SHP77 treated with DMSO at 0.1 percent for 48 hours (cell line): ENCODE measurements at places on chromosomes 7 and 10.

- no peak for DNase-seq
Measured at GRCh38 chr10:67863094-67863493, 21.4 kb upstream of the SIRT1 start.

GRCh38 chr7:55369427-55370400, 4.6 kb downstream of the LANCL2 start:
- DNase-seq: no peak

GRCh38 chr10:86312701-86313270, 53.8 kb downstream of the GRID1 start:
- DNase-seq: no peak

DNA sequence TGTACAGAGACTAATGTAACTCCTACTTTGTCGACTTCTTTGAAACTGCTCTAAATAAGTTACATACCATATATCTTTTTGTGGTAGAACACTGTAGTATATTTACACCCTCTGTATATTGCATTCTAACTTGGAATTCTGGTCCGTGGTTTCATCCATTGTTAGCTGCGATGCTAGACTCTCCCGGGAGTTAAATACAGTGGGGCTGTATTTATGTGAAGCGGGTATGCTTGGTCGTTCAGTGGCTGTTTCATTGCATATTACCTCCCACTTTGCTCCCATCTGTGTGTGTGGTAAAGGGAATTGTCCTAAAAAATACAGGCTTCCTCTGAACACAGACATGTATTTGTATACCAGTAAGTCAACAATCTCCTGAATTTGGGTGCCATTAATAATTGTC, 231.1 kb downstream of the SLC25A13 start:
- DNase-seq: no peak

- no peak for DNase-seq
Measured at GRCh38 chr10:95531994-95532399, 29.2 kb downstream of the SORBS1 start.

DNA sequence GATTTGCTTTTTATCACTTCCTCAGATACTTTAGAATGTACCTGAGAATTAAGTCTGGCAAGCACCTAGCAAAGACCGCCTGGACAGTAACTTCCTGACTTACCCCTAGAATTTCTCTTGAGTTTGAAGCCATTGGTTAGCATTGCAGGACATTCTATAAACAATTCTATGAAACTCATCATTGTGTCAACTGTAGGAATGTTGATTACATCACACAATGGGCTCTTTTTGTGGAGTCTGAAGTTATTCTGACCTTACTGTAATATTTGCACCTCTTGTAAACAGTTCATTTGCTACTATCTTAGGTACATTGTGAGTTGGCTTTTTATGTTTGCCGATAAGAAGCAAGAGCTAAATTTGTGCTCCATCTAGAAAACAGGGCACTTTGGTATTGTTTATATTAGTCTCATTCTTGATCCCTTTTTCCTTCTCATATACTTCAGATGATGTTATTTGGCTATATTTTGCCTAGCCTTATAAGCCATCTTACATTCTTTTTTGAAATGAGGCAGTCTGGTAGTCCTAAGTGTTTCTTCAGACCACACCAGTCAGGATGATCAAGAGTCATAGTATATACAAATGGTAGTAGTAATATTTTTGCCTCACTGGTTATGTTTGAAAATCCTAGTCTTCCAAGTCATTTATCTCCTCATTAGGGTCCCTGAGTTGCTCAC, 52.4 kb downstream of the CASD1 start:
- DNase-seq: no peak

DNA sequence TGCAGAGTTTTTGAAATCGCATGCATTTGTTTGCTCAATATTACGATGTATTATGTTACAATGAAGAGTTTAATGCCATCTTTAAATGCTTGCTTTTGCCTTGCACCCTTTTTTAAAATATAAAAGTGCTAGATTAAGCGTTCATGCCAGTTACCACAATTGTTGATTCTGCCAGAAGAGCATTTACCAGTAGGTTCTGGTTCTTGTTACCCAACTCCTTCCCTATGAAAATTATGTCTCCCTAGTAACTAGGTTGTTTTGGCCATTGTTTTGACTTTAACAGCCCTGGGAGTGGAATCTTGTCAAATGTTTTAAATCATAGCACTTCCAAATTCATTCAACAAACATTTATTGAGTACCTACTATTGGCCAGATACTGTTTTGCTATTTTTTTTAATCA, 32.8 kb upstream of the CDK14 start:
- no peak for DNase-seq

- DNase-seq: no peak
Measured at GRCh38 chr10:11864727-11865126, 41.6 kb downstream of the PROSER2 start.

DNA sequence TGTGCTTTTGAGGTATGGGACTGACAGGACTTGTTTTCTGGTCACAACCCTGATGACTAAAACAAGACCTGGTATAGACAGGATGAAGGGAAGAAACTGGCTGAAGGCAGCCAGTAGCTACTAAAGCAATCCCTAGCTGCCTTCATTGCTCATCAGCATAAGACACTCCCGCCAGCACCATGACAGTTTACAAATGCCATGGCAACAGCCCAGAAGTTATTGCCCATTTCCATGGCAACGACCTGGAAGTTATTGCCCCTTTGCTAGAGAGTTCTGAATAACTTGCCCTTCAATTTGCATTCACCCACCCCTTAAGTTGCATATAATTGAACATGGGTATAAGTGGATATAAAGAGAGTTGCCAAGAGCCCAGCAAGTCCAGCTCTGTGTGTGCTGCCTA, 169.6 kb upstream of the FAM171A1 start:
- DNase-seq: no peak

- no peak for DNase-seq
Measured at GRCh38 chr7:98795741-98796493, 73.9 kb downstream of the TMEM130 start.

DNA sequence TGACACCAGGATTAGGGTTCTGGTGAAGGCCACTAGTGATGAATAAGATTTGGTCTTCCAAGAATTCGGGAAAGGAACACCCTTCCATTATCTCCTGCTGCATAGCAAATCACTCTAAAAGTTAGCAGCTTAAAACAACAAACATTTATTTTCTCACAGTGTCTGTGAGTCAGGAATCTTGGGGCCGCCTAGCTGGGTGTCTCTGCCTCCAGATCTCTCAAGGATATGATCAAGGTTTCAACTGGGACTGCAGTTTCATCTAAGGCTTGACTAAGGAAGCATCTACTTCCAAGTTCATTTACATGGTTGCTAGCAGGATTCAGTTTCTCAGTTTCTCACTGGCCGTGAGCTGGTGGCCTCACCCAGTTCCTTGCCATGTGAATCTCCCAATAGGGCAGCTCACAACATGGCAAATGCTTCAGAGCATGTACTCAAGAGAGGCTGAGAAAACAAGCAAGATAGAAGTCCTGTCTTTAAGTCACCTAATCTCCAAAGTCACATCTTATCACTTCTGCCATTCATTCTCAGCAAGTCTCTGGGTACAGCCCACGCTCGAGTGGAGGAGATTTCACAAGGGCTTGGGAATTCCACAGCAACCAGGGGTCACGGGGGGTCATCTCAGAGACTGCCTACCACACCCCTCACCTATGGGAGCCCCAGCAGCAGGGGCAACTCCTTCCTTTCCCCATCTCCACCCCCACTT, 26.8 kb downstream of the TLX1 start:
- DNase-seq: no peak

DNA sequence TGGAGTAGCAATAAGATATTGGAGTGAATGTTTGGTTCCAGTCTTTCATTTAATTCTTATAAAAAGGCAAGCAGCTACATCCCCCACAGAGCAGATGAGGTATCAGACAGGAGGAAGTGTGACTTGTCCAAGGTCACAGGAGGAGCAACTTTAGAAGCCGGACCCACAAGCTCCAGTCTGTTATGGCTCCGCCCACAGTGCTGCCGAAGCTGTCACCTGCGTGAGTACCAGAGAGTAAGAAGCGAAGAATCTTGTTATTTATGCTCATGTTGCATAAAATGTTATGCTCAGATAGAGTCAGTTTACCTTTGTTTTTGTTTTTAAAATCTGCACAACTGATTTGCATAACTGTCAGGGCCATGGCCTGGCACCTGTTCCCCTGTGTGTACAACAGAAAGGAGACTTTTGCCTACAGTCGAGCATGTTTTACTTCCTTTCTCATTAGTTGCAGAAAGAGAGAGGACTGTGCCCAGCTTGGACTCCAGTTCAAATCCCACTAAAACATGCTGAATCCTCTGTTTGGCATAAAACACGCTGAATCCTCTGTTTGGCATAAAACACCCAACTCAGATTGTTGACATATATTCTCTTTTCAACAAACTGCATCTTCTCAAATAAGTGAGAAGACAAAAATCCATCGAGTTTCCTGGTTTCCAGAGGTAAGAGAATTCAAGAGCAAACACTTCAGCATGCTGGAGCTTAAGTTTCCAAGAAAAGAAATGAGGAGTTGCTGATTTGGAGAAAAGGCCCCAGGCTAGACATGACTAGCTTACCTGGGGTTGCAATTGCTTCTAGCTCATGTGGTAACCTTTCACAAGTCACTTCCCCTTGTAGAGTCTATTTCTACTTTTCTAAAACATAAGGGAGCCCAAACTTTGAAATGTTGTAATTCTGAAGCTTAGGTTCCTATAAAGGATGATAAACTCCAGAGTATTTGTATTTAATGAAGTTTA, 409.8 kb upstream of the ZMIZ1 start:
- no peak for DNase-seq

DNA sequence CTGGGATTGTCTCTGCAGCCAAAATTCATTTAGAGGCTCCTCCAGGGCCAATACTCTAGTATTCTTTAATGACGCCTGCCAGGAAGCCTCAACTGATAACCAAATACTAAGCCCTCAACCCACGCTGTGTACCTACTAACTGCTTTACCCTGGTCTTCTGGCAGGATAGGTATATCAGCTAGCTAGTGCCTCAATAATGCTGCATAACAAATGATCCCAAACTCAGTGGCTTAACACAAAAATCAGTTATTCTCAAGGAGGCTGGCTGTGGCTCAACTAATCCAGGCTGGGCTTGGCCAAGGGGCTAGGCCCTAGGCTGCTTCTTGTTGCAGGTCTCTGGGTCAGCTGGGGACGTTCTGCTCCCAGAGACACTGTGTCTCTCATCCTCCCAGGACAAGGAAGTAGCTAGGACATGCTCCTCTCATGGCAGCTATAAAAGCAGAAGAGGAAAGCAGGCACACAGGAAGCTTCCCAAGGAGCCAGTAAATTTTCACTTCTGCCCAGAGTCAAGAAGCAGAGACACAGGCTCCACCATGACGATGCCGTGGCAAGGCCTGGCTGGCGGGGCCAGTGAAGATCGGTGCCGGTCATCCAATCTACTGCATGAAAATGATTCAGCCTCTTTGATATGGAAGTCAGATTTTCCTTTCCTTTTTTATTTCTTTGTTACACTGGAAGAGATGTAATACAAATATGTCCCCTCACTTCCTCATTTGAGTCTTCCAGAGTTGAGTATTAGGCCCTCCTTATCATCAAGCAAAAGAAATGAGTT, 28.6 kb upstream of the COL13A1 start:
- DNase-seq: no peak

DNA sequence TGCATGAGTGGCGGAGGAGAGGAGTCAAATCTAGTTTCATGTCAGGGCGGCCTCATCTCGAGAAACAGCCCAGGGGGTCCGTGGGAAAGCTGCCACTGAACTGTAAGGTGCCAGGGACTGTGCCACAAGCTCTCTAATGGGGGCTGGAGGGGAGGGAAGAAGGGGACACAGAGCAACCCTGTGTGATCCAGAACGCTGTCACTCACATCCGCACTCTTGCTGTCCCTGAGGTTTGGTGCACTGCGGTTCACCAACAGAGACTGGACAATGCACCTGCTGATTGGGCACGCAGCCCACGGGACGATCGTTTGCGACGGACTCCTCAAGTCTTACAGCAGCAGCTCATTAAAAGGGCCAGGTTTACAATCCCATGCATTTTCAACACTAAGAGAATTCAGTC, 47.7 kb downstream of the AMZ1 start:
- no peak for DNase-seq

GRCh38 chr10:28679581-28680357, 2.4 kb downstream of the BAMBI start:
- DNase-seq: no peak

GRCh38 chr10:493391-494148, 195.9 kb downstream of the DIP2C start:
- no peak for DNase-seq

DNA sequence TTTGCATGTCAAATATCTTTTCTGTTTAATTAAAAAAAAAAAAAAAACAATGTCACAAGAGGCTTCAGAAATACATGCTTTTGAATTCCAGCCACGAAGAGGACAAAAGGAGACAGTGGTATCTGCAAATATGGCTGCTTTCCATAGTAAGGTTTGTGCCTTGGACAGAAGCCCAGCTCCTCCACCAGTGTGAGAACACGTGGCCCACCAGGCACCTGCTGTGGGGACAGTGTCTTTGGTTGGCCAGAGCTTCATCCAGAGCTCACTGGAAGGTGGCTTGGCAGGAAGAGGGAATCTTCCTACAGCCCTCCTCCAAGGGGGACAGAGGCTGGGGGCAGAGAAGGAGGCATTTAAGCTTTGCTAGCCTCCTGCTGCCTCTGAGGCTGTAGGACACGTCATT, 144.6 kb downstream of the GLCCI1 start:
- DNase-seq: no peak

GRCh38 chr7:74084722-74085578, 1.3 kb downstream of the LIMK1 start:
- no peak for DNase-seq

- no peak for DNase-seq
Measured at GRCh38 chr10:114743521-114744231, 77.9 kb upstream of the FHIP2A start.

GRCh38 chr7:142804728-142805207, 34.0 kb downstream of the PRSS2 start:
- no peak for DNase-seq

DNA sequence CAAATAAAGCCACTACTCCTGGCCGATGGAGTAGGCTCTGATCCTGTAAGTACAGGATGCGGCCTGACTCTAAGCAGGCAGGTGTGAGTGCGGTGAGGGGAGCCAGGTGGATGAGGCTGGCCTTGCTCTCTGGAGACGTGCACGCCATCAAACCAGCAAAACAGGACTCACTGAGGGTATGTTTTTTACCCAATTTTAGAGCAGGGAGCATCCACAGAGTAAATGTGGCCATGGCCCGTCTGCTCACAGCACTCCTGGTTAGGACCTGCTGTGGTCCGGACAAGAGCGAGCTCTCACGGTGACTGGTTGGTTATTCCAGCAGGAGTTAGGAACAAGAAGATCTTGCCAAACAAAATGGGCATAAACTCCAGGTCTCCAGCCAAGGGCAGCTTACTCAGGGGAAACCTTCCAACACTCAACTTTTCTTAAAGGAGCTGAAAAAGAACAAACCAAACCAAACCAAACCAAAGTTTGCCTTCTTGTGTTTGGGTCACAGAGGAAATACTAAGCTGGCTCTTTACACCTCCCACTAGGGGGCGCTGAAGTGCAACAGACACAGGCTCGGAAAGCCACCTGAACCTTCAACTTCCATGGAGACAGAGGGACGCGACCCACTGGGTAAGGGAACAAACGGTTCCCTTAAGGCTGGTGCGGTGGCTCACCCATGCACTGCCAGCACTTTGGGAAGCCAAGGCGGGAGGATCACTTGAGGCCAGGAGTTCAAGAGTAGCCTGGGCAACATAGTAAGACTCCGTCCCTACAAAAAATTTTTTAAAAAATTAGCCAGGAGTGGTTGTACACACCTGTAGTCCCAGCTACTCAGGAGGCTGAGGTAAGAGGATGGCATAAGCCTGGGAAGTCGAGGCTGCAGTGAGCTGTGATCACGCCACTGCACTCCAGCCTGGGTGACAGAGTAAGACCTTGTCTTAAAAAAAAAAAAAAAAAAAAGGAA, 122.4 kb downstream of the CLEC2L start:
- peak; percentile 7 for DNase-seq

- DNase-seq: peak; percentile 9
Measured at GRCh38 chr10:113099431-113100183, 149.6 kb downstream of the TCF7L2 start.
